ENCODE measurements at places on chromosomes 1 and 21.

DNA sequence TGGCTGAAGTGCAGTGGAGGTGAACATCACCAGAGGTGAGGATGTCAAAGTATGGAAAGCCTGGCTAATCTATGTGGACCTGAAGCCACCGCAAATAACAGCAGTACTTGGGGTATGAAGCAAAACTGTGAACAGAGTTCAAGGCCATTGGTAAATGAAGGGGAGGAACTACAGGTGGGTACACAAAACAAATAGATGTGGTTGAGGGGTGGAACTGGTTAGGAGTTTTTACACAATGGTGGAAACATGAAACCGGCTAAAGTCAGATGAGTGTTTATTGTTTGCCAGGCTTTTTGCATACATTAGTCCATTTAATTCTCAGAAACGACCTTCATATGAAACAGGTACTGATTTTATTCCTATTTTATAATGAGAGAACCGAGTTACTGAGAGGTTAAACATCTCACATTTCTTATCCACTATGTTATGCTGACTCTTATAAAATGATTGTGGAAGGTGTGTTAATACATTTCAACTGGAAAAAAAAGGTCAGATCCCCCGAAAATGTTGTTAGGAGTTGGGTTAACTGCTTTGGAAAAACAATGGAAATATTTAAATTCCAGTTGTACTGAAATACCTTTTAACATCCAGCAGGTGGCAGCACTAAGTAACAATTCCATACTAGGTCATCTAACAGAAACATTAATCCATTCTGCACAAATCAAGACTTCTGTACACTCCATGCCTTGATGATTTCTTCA, 44.3 kb upstream of the GTF2B start:
- no peak for DNase-seq

- DNase-seq: no peak
These were observed 12.9 kb downstream of the FAM177B start for GRCh38 chr1:222749927-222750326.

- DNase-seq: no peak
These were observed 333.6 kb downstream of the NPHP4 start for GRCh38 chr1:5658340-5659316.

- no peak for DNase-seq
These were observed 20.4 kb downstream of the KIAA1614 start for GRCh38 chr1:180933141-180933540.

DNA sequence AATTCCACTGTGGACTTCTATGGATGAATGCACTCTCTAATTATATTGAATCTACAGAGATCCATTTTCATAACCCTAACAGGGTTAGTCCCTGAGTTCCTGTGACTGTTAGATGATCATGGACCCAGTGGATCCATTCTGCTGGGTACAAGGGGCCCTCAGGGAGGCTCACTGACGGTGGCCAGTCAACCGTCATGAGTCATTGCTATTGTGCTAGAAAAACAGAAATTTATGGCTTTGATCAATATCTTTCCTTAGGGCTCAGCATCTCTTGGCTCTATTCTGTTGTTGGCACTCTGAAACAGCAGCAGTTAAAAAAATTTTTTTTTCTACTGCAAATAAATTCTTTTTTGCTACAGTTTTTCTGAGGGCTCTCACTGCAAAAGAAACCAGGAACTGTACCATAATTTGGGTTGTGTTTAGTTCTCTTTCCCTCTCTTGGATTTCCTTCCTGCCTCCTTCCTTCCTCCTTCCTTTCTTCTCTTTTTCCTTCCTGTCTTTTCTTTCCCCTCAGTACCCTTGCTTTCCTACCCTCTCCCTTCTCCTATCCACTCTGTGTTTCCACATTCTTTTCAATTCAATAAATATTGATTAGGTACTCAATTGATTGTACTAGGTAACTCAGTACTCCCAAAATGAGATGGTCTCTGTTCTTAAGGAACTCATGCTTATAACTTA, 49.5 kb downstream of the UTP25 start:
- DNase-seq: no peak

DNA sequence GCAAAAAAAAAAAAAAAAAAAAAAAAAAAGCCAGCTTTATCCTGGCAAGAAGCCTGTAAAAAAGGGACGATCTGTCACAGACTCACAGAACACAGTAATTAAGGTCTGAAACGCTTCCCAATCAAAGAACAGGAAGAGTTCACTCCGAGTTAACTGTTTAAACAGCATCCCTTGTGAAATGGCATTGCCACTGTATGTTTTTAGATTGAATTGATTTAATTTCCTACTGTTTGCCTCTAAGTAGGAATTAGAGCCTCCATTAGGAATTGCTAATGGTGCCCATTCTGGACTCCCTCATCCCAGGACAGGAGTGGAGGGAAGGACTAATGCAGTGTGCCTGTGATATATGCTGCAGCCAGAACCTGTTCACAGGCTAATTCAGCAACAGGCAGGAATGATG, 370.8 kb downstream of the RWDD3 start:
- DNase-seq: no peak

DNA sequence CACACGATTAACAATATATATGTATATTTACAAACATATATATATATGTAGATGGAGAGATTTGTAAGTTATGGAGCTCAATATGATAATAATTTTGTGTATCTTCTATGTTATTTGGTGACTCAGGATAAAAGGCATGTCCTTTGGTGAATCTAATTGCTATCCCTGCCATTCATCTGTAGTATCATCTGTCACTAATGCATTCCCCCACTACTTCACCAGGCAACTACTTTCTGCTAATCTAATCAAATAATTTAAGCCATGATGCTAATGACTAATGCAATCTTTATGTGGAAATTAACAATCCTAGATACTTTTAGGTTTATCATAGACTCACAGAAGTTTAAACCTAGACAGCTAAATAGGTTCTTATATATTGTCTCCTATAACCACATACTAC, 1074.5 kb downstream of the PLA2G4A start:
- DNase-seq: no peak

DNA sequence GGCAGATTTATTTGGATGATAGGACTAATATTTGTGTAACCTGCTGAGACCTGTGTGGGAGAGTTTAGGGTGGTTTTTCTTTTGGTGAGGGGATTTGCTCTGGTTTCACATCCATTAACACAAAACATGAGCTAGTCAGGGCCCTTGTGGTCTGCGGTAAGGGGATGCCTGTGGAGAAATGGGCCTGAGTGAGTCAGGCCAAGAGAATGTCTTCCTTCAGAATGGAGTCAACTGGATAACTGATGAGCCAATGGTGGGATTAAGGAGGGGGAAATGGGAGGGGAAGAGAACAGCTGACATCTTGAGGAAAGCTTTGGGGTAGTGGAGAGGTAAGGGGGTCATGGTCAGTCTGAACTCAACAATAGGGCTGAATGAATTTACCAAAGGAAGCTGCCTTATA, 13.9 kb downstream of the WNT2B start:
- DNase-seq: no peak

DNA sequence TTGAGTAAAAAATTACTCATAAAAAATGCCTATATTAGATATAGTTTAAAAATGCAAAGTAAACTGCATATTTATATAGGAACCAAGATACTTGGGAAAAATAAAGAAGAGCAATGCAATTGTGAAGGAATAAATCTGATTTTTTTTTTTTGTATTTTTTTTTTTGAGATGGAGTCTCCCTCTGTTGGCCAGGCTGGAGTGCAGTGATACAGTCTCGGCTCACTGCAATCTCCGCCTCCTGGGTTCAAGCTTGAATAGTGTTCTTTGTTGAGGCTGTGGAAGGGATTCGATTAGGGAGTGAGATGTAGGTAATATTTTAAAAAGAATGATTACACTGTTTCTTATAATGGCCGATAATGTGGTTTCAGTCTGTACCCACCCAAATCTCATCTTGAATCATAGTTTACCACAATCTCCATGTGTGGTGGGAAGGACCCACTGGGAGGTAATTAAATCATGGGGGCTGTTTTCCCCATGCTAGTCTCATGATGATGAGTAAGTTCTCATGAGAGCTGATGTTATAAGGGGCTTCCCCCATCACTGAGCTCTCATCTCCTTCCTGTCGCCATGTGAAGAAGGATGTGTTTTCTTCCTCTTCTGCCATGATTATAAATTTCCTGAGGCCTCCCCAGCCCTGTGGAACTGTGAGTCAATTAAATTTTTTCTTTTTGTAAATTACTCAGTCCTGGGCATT, 1765.9 kb downstream of the PLA2G4A start:
- DNase-seq: no peak

GRCh38 chr1:198153804-198154203, 3.0 kb upstream of the NEK7 start:
- DNase-seq: peak; percentile 62

GRCh38 chr1:240595476-240595875, 16.5 kb downstream of the GREM2 start:
- DNase-seq: no peak

DNA sequence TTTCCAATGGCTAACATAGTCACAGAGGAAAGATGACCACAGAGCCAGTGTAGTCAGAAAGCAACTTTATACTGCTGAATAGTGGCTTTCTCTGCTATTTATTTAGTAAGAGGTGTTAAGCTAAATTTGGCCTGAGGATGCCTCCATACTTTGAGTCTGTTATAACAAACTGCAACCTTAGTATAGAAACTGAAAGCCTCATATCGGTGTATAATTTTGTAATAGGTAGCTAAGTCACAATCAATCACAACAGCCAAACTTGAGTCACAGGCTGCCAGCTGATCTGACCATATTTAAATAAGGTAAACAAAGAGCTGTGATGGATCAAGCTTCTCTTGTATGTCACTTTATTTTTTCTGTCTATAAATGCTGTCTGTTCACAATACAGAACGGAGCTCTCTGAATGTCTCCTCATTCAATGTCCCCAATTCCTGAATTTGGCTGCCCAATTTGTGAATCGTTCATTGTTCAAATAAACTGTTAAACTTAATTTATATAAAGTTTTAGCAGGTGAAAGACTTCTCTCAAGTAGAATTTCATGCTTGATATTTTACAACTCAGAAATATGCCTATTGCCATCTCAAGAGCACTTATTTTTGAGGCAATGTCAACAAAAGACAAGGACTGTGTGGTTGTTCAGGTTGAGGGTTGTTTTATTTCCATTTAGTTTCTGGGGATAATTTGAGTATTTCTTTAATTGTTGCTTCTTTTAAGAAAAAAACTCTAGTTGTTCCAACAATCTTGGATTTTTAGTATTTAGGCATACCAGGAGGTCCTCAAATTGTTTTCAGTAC, 339.7 kb upstream of the B3GALT2 start:
- DNase-seq: no peak

GRCh38 chr1:162497104-162497722, 405 bp upstream of the UHMK1 start:
- no peak for DNase-seq

- DNase-seq: no peak
These were observed 92.6 kb downstream of the NID1 start for GRCh38 chr1:235972311-235972689.

- DNase-seq: no peak
These were observed 59.9 kb downstream of the TENT5C start for GRCh38 chr1:117665556-117666270.

DNA sequence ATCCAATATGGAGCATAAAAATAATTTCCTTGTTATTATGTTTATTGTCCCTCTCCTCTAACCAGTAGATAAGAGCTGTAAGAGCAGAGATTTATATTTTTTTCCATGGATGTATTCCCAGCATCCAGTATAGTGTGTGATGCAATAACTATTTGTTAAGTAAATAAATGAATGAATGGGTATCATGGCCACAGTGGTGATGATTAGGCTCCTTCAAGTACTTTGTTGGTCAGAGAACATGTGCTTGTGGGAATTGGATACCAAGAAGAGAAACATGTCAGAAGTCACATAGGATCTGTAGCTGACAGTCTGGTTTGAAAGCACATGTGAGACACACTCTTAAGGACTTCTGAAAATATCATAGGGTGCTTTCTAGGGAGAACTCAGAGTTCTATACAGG, 588.5 kb downstream of the AGBL4 start:
- DNase-seq: no peak

GRCh38 chr1:147491098-147491497, 50.2 kb upstream of the BCL9 start:
- no peak for DNase-seq

- DNase-seq: no peak
These were observed at the start of gene SAMSN1 for GRCh38 chr21:14545906-14546480. SAMSN1 (minus strand) TSS chr21:14546315; CDS start chr21:14546261, 54 bp downstream.

- DNase-seq: no peak
These were observed 136.5 kb downstream of the ZZZ3 start for GRCh38 chr1:77545970-77546369.

Data from left hindlimb (tissue), 1 donor.